ENCODE measurements at places on chromosomes 16 and 17.
A peak's percentile ranks its signal among the peaks of the same experiment; 100 is the strongest.

DNA sequence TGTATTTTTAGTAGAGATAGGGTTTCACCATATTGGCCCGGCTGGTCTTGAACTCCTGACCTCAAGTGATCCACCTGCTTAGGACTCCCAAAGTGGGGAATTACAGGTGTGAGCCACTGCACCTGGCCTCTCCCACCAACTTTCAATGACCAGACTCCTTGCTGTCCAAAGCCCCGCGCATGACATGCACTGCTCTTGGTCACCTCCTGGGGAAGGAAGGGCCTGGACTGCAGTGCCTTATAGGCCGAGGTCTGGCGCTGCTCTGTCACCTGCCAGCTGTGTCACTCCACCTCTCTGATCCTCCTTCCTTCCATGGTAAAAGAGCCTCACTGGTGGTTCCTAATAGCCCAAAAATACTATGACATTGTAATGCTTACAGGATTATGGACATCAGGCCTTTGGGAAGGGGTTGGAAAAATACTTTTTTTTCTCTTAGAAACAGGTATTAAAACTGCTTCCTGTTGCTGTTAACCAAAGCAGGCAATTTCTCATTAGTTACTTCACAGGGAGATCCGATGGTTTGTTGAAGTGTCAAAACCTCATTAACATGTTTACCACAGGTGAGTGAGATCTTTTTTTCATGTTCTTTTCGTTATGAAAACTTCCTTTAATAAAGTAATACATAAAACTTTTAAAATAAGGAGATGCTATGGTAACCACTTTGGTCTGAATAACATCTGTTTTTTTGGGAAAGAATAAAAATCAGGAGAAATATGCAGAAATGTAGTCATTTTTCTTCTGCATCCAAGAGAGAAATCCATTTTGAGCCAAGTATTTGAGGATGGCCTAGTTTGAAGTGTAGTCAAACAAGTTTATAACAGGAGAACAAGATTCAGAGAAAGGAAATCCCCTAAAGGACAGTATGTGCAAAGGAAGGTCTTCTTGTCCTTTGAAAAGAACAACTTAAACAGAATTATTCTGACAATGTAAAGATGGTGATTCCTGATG is 35.5 kb downstream of the GRB7 start:
- DNase-seq: peak; percentile 64

DNA sequence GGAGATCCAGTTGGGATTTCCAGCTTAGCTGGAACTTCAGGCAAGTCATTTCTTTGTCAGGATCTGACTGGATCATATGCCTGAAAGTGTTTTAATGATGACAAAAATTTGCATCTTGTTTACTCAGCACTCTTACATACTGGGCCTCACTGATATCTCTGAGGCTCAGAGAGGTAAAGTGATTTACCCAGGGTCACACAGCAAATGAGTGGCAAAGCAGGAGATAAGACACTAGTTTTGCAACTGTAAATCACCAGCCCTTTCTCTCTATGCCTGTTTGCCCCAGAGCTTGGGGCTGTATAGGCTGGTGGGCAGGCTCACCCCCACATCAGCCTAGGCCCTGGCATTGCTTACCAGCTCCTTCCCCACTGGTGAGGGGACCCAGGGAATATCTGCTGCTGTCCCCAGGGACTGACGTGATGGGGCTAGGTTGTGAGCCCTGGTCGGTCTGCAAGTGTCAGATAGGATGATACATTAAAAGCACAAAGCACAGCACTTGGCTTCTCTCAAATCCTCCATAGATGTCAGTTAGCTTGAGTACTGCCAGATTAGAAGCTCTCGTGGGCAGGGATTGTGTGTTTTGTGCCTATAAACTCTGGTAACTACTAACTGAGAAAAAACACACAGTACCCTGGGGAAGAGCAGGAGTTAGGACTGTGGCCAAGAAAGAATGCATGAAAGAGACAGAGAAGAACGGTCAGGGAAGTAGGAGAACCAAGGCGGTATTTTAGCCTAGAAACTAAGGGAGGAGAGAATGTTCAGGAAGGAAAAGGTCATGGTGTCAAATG is 165.4 kb downstream of the COPRS start:
- no peak for DNase-seq

- DNase-seq: no peak
Measured at GRCh38 chr16:67945392-67945933, 1.5 kb upstream of the LCAT start.

- DNase-seq: no peak
Measured at GRCh38 chr17:74190807-74191406, 12.6 kb upstream of the RPL38 start.

DNA sequence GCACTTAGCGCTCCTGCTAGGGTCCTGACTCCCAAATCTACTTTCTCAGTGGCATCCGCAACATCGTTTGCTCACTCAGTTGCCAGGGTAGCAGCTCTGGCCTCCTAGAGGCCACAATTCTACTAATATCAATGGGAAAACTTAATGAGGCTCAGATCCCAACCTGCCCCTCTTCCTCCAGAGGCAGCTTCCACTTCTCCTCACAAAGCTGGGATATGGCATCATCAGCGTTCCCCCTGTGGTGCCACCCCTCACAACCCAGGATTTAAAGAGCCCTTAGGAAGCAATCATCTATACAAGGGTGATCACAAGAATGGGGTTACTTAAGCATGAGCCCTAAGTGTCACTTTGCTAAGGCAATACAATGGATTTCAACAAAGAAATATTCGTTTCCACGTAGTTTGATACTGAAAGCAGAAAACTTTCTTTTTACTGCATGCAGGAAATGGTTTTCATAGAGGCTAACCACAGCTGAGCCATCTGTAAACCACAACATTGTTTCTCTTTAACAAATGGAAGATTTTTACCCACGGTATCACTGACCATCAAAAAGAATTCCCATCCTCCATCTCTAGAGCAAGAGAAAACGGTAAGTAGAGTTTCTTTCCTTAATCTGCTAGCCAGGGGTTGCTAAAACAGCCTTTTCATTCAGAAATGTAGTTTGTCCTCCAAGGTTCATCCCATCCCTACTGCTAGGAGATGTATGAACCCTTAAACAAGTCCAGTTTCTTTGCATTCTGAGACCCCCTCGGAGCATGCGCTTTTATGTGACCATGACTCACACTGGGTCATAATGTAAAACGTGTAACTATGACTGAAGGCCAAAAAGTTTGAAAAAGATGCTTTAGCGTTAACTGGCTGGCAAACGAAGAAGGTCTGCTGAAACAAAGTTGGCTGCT is 68.3 kb upstream of the BCAR1 start:
- peak; percentile 20 for DNase-seq

- DNase-seq: no peak
Measured at GRCh38 chr16:4578961-4579530, 22.9 kb downstream of the C16orf96 start.

DNA sequence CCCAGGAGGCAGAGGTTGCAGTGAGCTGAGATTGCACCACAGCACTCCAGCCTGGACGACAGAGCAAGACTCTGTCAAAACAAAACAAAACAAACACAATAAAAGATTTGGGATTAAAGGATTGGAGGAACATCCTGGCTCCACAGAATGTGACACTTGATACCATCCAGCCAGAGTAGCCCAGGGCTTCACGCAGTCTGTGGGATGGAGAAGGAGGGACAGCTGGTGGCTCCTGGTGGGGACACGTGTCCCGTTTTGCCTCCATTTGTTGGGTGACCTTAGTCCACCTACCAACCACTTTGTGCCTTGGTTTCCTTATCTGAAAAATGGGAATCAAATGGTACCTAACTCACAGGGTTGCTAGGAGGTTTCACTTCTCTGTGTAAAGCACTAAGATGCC is 12.4 kb upstream of the CYB561 start:
- no peak for DNase-seq

- DNase-seq: no peak
Measured at GRCh38 chr17:77802811-77803220, 155.7 kb upstream of the TNRC6C start.

DNA sequence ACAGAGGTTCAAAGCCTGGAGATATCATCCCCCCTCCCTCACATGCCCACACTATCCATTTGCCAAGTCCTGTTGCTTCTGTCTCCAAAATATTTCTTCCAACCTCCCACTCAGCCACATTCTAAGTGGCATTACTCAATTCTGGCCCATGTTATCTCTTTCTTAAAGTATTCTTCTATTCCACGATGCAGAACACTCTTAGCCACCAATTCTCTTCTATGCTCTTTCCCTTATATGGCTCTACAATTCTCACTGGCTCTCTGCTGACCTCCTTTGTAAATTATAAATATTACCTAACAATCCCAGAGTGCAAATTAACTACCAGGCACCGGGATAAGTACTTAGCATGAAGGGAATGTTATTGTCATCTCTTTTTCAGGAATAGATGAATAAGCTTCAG is 82.4 kb downstream of the KCNJ2 start:
- DNase-seq: no peak

GRCh38 chr16:11225677-11226549 is 30.1 kb downstream of the SOCS1 start:
- DNase-seq: no peak

- no peak for DNase-seq
Measured at GRCh38 chr16:85378145-85379040, 234.7 kb upstream of the GSE1 start.

DNA sequence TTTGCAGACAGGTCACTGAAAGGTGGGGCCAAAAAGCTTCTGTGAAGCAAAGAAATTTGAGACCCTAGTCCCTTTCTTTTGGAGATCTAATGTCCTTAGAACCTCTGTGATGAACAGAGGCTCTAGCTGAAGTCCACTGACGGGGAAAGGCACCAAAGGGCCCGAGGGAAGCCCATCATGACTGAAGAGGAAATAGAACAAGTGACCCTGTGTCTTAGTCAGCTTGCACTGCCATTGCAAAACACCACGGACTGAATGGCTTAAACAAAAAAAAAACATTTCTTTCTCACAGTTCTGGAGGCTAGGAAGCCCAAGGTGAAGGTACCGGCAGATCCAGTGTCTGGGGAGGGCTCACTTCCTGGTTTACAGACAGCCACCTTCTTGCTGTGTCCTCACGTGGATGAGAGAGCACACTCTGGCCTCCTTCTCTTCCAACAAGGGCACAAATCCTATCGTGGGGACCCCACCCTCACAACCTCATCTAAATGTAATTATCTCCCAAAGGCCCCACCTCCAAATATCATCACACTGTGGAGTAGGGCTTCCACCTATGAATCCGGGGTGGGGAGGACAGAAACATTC is 24.3 kb upstream of the ASGR2 start:
- no peak for DNase-seq

DNA sequence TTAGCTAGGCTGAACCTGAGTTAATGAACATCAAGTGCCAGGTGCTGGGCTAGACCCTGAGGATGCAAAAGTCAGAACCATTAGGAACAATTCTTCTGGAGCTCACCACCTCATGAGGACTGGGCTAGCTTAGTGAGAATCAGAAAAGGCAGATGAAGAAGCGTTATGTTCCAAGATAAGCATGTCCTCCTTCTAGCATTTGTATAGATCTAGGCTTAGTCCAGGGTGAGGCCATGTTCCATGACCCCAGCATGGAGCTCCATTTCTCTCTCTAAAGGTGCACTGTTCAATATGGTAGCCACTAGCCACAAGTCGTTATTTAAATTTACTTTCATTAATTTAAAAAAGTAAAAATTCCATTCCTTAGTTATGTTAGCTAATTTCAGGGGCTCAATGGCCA is 365.3 kb upstream of the CCL2 start:
- DNase-seq: no peak

- DNase-seq: peak; percentile 58
Measured at GRCh38 chr16:84925092-84925772, 86.1 kb downstream of the ZDHHC7 start.

GRCh38 chr17:32696426-32696825 is 180.5 kb downstream of the MYO1D start:
- DNase-seq: no peak

- no peak for DNase-seq
Measured at GRCh38 chr16:4089811-4090301, 26.4 kb downstream of the ADCY9 start.

DNA sequence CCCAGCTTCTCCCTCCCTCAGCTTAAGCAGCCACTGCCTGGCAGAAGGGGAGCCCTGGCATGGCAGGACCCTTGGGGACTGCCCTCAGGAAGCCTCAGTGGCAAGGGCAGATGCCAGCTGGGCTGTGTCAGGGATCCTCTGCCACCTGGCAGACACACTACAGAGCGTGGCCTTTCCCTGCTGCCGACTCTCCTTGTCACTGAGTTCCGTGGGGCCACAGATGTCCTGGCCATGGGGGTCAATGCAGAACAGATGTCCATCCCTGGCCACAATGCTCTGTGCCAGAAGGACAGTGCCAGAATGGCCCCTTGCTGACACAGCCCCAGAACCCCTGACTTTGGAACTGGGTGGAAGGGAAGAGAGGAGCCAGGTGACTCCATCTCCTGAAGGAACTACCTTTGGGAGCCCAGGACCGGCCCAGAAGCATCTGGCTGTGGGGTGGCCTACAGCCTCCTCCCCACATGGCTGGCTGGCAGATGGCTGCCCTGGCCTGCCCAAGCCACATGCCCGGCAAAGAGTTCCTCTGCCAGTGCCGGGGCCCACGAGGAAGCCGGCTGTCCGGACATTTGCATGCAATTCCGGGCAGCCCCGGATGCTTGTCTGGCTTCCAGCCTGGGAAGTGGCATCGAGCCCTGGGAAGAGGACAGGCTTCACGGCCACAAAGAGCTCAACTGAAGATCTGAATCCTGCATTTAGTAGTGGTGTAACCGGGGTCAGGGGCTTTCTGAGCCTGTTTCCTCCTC is 24.1 kb downstream of the NPTX1 start:
- DNase-seq: no peak

- peak; percentile 94 for DNase-seq
Measured at GRCh38 chr17:42180922-42181850, at the start of gene KCNH4. Gene KCNH4, minus strand, starts transcription at chr17:42181142. Its CDS starts 197 bp downstream, at chr17:42180945.

DNA sequence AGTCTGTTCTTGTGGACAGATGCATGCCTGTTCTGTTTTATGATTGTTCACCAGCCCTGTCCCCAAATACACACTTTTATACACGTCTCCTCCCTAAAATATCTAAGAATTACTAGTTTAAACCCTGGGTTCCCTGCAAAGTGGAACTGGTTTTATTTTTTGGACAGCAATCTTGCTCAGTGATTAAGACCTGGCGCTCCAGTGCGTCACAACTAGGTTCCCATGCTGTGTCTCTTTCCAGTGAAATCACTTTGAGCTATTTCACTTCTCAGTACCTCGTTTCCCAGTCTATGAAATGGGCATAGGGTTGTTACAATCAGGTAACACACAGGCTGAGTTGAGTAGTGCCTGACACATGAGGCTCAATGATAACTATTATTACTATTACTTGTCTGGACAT is 1.1 kb downstream of the CEP20 start:
- DNase-seq: no peak

DNA sequence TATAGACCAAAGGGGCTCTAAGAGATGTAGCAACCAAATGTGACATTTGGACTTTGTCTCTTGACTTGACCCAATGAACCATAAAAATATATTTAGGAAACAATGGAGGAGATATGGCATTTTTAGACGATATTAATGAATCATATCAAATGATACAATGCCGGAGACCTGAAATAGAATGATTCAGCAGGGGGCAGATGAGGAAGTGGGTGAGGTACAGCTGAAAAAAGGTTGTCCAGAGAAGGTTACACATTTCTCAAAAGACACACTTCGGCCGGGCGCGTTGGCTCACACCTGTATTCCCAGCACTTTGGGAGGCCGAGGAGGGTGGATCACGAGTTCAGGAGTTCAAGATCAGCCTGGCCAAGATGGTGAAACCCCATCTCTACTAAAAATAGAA is 16.5 kb upstream of the SNN start:
- DNase-seq: no peak

GRCh38 chr16:17343028-17343427 is 127.7 kb downstream of the XYLT1 start:
- peak; percentile 54 for DNase-seq
